ENCODE measurements at places on chromosomes 4 and X. TPM values are rescaled to one million over a fixed set of nuclear protein-coding genes. Genes with fewer than 3 reads are reported as not detected.

ZFP42 gene
- not detected for total RNA-seq

PRAF2 gene
- 8.0 TPM for total RNA-seq

PFKFB1 gene
- 0.19 TPM for total RNA-seq

ATP8A1 gene
- 10.5 TPM for total RNA-seq

CSAG2 gene
- not detected for total RNA-seq

ANXA10 gene
- total RNA-seq, result 6.5 TPM

NXF2B gene
- not detected for total RNA-seq

CYLC1 gene
- not detected for total RNA-seq

KLB gene
- 0.06 TPM for total RNA-seq

MTCP1 gene
- 30.0 TPM for total RNA-seq

SPIN2B gene
- 10.6 TPM for total RNA-seq

FDCSP gene
- not detected for total RNA-seq

TASL gene
- not detected for total RNA-seq
